Activated T-helper 2 cell treated with anti-CD3 and anti-CD28 coated beads, Interferon-gamma antibody, Interleukin-2, Interleukin-4, amounts not matched to agents 10 μg/mL and 5 μg/mL and 100 μg/mL, durations not matched to agents 14 hours and 24 hours and 36 hours (primary cell): ENCODE measurements at places on chromosomes 11 and 22. TPM values are rescaled to one million over a fixed set of nuclear protein-coding genes. Genes with fewer than 3 reads are reported as not detected.

Gene CSTPP1
- 17.8 and 19.0 TPM in 2 replicates for total RNA-seq

Gene C11orf98
- total RNA-seq = 118 and 130 TPM in 2 replicates

Gene SLC37A2
- 0.44 and 0.52 TPM in 2 replicates for total RNA-seq

Gene SYTL2
- 16.0 and 17.3 TPM in 2 replicates for total RNA-seq

Gene RFPL1
- not detected in 2 replicates for total RNA-seq

Gene OR2AG2
- 0.34 and 0.60 TPM in 2 replicates for total RNA-seq

Gene TMEM135
- 39.7 and 40.2 TPM in 2 replicates for total RNA-seq

Gene DRD4
- 0.18 and 0.30 TPM in 2 replicates for total RNA-seq

Gene RAB3IL1
- total RNA-seq = 0.09 TPM in 1 of 2 replicates, not detected in the other

Gene ZMAT5
- total RNA-seq = 26.0 and 26.9 TPM in 2 replicates

Gene KDM4D
- total RNA-seq = 0.48 and 0.84 TPM in 2 replicates
